ENCODE measurements at places on chromosomes 7 and 10.

GRCh38 chr10:113446739-113447138 lies 106.1 kb upstream of the HABP2 start:
- DNase-seq, result no peak

GRCh38 chr10:3750006-3750816 lies 34.8 kb downstream of the KLF6 start:
- DNase-seq, result no peak

- peak; percentile 32 for DNase-seq
Measured at GRCh38 chr10:119496273-119496672, 46.2 kb downstream of the RGS10 start.

- DNase-seq, result no peak
Measured at GRCh38 chr7:33774762-33775523, 130.4 kb upstream of the BMPER start.

- DNase-seq, result no peak
Measured at GRCh38 chr7:121957626-121958025, 84.7 kb downstream of the PTPRZ1 start.
